Cardiac fibroblast (primary cell): ENCODE measurements at places on chromosomes 4 and X.

DNA sequence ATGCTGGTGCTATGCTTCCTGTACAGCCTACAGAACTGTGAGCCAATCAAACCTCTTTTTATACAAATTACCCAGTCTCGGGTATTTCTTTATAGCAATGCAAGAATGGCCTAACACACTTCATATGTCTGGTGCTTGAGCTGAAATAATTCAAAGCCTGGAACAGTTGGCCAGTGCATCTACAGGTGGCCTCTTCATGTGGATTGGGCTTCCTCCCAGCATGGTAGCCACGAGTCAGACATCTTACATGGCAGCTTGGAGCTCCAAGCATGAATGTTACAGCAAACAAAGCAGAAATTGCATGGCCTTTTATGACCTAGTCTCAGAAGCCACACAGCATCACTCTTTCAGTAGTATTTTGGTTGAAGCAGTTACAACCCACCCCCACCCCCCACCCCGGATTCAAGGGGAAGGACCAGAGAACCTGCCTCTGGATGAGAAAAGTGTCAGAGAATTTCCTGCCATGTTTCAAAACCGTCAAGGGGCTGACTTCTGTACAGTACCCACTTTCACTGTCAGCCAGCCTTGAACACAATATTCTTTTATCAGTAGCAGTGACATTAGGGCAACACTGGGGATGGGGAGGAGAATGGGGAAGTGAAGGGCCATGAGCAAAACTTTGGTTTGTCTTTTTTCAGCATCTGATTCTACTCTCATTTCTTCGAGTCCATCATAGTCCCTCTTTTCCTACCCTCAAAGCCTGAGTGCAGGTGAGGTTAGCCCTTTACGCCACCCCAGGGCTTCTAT lies 368.7 kb downstream of the BCOR start:
- no peak for DNase-seq

DNA sequence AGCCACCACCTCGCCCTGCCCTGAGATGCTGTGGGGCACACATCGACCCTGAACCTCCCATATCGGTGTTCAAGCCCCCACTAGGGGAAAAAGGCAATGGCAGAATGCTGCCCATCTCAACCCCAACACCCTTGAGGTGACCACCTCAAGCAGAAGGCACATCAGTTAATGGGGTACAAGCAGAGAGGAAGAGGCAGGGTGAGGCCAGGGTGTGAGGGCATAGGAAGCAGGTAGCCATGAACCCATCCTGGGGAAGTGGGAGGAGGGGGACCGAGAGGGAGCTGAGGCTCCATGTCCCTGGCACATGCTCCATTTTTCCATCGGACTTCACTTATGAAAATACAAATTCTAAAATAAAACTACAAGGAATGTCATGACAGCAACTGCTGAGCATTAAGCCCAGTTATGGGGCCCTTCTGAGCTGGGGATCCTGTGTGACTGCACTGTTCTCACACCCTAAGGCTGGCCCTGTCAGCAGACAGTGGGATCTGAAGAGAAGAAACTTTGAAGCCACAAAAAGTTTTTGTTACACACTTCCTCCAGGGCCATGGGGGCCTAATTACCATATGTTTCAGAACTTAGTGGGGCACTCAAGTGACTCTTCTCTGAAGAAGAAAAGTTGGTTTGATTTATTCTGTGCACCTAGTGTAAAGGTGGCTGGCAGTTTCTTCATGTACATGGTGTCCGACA lies 68.2 kb upstream of the FAM241A start:
- DNase-seq, result no peak

- DNase-seq, result peak; percentile 67
Observed at GRCh38 chrX:19566359-19567222, 51.3 kb upstream of the MAP3K15 start.

GRCh38 chr4:137545461-137545861 lies 13.2 kb upstream of the PCDH18 start:
- DNase-seq, result peak; percentile 75

GRCh38 chr4:2651546-2651945 lies 104.6 kb downstream of the TNIP2 start:
- DNase-seq, result no peak

DNA sequence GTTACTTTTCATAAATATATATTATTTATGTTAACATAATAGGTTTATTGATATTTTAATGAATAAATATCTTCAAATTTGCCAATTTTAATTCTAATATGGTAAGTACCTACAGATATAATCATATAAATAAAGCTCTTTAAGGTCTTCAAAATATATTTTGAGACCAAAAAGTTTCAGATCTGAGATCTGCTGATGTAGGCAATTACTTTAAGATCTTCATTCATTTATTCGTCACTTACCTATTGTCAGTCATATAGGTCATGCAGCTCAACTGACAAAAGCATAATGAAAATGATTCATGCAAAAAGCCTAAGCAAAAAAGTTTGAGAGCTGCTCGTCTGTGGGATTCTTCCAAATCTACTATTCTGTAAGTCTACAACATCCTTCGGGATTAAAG lies 64.8 kb downstream of the AFAP1 start:
- DNase-seq, result no peak

- DNase-seq, result no peak
Observed at GRCh38 chrX:138866643-138867042, 155.1 kb upstream of the FGF13 start.

DNA sequence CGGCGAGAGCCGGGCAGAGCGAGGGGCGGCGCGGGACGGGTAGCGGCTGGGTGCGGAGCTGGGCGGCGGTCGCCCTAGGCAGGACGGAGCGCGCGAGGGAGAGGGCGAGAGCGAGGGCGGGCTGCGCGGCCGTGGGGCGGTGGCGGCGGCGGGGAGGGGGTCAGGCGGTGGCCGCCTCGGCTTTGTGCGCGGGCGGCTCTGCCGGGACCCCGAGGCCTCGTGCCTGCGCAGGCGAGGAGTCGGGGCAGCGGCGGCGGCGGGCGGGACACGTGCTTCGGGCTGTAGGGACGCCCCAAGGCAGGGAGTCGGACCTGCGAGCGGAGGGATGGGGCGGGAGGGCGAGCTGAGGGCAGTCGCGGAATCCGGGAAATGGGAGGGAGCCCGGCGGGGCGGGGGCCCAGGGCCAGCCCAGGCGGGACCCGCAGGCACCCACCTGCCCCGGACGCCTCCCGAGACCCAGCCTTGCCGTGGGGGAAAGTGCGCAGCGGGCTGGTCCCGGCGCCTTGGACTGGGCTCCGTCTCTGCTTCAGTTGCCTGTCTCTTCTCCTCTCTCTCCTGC lies 465 bp downstream of the BMPR1B start:
- peak; percentile 30 for DNase-seq
